Fibroblast of skin of back (primary cell): ENCODE measurements at places on chromosomes 1 and 21.

DNA sequence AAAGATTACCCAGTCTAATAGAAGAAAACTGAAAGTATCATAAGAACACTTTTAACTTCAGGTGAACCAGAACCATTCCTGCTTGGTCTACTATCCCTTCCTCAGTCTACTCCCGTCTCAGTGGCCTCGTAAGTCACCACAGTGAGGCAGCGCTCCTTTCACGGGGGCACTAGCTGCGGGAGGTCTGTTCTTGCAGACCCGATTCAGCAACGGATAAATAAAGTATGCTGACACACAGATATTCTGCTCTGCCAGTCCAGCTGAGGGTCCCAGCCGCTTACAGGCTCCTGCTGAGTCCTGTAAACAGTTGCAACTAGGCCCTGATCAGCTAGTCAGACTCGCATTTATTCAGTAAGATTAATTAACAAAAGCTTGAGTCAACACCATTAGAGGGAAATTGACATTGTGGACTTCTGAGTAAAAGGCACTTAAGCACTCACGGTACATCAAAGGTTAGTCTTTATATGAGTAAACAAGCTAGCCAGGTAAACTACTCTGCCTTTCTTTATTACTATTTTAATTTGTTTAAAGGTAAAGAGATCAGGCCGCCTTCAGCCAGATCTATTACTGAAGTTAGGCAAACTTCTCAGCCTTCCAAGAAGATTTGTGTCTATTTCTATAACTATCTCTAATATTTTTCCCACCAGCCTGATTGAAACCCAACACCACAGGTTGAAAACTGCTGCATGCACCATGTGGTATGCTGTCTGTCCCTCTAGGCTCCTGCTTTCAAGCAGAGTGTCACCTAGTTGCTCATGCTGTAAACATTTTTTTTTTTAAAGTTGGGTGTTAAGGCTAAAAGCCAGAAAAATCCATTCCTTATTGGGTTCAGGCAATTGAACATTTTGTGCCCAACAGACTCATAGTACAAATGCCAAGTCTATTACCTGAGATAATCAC is 87.7 kb downstream of the INTS7 start:
- DNase-seq = no peak

GRCh38 chr1:197928849-197929336 is 11.7 kb downstream of the LHX9 start:
- no peak for DNase-seq

DNA sequence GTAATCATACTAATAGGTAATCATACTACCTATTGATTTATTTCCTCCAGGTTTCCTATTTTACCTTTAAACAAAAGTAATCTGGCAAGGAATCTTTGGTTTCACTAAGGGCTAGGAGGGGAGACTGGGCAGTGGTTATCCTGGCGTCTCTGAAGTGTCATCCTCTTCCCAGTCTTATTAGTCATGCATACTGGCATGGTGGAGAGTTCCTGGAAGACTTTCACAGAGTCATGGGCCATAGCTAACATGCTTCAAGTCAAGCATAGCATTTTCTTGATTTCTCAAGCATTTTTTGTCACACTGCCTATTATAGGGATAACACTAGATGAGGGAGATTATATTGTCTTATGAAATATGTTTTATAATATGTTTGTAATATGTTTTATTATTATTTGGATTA is 64.0 kb upstream of the ASB17 start:
- DNase-seq = peak; percentile 45

- DNase-seq = no peak
Measured at GRCh38 chr1:201335174-201335870, 42.2 kb downstream of the TNNT2 start.

DNA sequence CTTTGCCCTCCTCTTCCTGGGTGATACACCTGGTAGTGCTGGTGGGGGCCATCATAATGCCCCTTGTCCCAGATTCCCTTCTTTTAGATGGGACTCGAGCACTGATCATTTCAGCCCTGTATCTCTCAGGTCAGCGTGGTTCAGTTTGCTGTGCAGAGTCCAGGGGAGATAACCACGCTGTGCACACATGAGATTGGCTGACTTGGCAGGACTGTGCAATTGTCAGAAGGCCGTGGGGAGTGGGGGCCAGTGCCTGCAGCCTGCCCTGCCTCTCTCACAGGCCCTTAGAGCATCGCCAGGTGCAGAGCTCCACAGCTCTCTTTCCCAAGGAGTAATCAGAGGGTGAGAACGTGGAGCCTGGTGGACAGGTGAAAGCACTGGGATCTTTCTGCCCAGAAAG is 15.2 kb downstream of the EPHX1 start:
- no peak for DNase-seq

GRCh38 chr1:63119575-63120155 is 202.7 kb upstream of the FOXD3 start:
- DNase-seq = no peak

DNA sequence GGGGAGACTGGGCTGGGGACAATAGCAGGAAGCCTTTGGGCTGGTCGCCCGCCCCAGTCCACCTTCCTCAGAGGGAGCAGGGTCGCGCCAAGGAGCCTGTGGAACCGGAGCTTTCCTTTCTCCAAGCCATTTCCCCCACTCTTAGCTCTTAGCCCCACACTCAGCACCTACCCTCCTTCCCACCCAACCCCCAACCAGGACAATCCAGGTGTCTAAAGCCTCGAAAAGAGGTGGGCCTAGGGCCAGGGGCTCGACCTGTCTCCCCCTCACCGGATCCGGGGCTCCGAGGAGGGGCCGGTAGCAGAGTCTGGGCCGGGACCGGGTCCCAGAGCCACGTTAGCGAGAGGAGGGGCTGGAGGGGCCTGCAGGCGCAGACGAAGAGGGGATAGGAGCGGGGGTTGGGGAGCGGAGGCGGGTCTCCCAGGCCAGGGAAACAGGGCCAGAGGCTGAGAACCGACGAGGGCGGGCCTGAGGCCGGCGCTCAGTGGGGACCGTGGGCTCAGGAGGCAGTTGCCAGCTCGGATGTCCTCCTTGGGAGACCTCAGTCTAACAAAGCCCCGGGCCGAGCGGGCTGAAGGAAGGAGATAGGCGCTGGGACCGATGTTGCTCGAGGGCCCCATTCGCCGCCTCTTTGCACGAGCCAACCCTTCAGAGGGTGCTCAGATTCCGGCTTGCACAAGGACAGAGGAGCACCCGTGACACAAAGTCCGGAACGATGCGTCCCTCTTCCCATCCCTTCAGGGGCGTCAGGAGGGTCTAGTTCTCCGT is 943 bp downstream of the SEMA6C start:
- peak; percentile 20 for DNase-seq

GRCh38 chr1:11134898-11135266 is 35.2 kb upstream of the EXOSC10 start:
- no peak for DNase-seq

- peak; percentile 34 for DNase-seq
Measured at GRCh38 chr1:28755701-28756100, 19.0 kb downstream of the YTHDF2 start.

DNA sequence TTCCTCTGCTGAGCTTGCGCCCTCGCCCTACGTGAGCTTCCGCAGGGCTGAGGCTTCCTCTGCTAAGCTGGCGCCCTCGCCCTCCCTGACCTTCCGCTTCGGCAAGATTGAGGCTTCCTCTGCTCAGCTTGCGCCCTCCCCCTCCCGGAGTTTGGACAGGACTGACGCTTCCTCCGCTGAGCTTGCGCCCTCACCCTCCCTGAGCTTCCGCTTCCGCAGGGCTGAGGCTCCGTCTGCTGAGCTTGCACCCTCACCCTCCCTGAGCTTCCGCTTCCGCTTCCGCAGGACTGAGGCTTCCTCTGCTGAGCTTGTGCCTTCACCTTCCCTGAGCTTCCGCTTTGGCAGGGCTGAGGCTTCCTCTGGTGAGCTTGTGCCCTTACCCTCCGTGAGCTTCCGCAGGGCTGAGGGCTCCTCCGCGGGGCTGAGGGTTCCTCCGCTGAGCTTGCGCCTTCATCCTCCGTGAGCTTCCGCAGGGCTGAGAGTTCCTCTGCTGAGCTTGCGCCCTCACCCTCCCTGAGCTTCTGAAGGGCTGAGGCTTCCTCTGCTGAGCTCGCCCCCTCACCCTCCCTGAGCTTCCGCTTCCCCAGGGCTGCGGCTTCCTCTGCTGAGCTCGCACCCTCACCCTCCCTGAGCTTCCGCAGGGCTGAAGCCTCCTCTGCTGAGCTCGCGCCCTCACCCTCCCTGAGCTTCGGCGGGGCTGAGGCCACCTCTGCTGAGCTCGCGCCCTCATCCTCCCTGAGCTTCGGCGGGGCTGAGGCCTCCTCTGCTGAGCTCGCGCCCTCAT is 753.6 kb upstream of the TPTE start:
- no peak for DNase-seq

GRCh38 chr1:43653339-43653738 is 3.4 kb downstream of the KDM4A start:
- DNase-seq = peak; percentile 26

DNA sequence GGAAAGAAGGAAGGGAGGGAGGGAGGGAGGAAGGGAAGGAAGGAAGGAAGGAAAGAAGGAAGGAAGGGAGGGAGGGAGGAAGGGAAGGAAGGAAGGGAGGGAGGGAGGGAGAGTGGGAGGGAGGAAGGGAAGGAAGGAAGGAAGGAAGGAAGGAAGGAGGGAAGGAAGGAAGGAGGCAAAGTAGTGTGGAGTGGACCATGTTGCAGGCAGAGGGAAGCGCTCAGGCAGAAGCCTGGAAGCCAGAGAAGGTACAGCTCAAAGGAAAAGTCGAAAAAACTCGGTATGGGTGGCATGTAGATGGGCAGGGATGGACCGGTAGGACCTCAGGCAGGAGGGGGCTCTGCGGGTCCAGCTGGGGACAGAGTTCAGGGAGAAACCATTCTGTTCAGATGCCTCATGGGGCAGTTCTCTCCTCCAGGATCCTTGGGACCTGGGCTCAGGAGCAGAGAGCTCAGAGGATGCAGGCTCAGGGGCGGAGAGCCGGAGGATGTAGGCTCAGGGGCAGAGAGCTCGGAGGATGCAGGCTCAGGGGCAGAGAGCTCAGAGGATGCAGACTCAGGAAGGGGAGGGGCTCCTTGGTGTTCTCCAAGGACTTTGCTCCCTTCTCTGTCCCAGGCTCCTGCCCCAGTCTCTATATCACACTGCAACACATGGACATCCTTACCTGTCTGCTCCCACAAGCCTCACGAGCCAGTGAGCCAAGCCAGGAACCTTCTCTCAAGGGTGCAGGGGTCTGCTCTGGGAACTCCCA is 13.6 kb upstream of the PADI3 start:
- DNase-seq = no peak

DNA sequence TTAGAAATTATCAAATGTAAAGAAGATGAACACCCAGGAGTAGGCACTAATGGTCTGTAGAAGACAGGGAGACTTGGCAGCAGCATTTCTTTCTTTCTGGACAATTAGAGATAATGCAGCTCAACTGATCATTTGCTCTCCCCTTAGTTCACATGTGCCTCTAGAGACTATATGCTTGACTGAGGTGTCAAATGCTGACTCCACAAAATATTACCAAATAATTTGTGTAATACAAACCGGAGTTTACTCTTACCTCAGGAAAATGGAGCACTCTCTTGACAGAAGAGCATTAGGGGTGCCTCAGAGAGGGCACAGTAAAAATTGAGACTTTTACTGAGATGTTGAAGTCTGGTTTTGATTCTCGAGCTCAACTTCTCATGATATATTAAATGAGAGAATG is 131.8 kb downstream of the ATP6V1G3 start:
- no peak for DNase-seq

GRCh38 chr1:164561007-164561406 is 2.0 kb downstream of the PBX1 start:
- DNase-seq = no peak

- no peak for DNase-seq
Measured at GRCh38 chr1:156655151-156655903, 13.4 kb downstream of the BCAN start.
